ENCODE measurements at places on chromosomes 5 and 9. TPM values are rescaled to one million over a fixed set of nuclear protein-coding genes. Genes with fewer than 3 reads are reported as not detected.

Gene ANKRD18B
- total RNA-seq, result 2.4 TPM

Gene HTR4
- total RNA-seq, result not detected

Gene EMB
- total RNA-seq, result 42.1 TPM

Gene CORO2A
- 2.1 TPM for total RNA-seq

Gene MYO10
- total RNA-seq, result 0.18 TPM

Gene ZNF354B
- total RNA-seq, result 11.9 TPM

Gene PHF24
- total RNA-seq, result 0.08 TPM

Gene GOLGA1
- total RNA-seq, result 13.0 TPM

Gene TRIM36
- not detected for total RNA-seq

Gene PRXL2C
- 9.1 TPM for total RNA-seq

Gene TAF1L
- not detected for total RNA-seq

Gene PCDHGA2
- not detected for total RNA-seq

Gene EPB41L4A
- total RNA-seq, result 0.10 TPM

Gene LCNL1
- not detected for total RNA-seq

Gene RPL35
- total RNA-seq, result 2,385 TPM

Gene PPP3R2
- total RNA-seq, result not detected

Gene GABRA1
- not detected for total RNA-seq

Gene PCDHGB2
- 0.43 TPM for total RNA-seq

Gene MARCOL
- total RNA-seq, result not detected

Gene CDX1
- 0.13 TPM for total RNA-seq

Gene LTC4S
- total RNA-seq, result 0.61 TPM

Gene LECT2
- total RNA-seq, result not detected

Gene INSYN2B
- not detected for total RNA-seq

All from activated T-cell treated with anti-CD3 and anti-CD28 coated beads, Interleukin-2, amount 50 U/mL, for 4 hours (primary cell).